ENCODE measurements at places on chromosomes 6 and 20.

- DNase-seq = no peak
Measured at GRCh38 chr6:4675121-4675520, 101.1 kb upstream of the CDYL start.

GRCh38 chr6:5567352-5567751, 306.0 kb downstream of the FARS2 start:
- DNase-seq = no peak

GRCh38 chr6:170294298-170294730, 3.4 kb upstream of the DLL1 start:
- no peak for DNase-seq

DNA sequence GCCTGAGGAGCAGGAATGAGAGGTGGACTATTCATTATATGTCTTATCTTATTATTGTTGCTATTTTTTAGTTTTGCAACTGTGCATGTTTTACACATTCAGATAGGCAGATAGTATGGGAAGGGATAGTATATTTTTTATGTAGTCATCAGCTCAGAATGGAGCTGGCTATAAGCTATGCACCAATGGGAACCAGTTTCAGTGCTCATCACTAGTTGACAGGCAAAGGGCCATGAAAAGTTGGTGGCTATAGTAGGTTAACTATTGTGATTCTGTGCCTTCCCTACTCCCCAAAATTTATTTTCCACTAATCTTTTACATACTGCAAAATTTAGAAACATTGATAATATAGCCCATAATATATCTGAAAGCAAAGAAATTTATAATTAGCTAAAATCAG, 5.3 kb upstream of the UBD start:
- DNase-seq = no peak

GRCh38 chr6:122077603-122078002, 321.8 kb upstream of the HSF2 start:
- DNase-seq = no peak

GRCh38 chr6:114194362-114195026, 148.3 kb downstream of the HS3ST5 start:
- no peak for DNase-seq

- DNase-seq = no peak
Measured at GRCh38 chr6:84779380-84779779, 15.0 kb upstream of the TBX18 start.

- DNase-seq = no peak
Measured at GRCh38 chr6:22271081-22271480, 25.8 kb downstream of the PRL start.

- no peak for DNase-seq
Measured at GRCh38 chr20:43530321-43531090, 23.0 kb downstream of the L3MBTL1 start.

GRCh38 chr6:43178951-43179830, 2.8 kb upstream of the CUL9 start:
- no peak for DNase-seq

- DNase-seq = no peak
Measured at GRCh38 chr6:144593392-144593791, 308.3 kb downstream of the UTRN start.

GRCh38 chr6:39934131-39934757, at the start of gene MOCS1:
MOCS1 (minus strand) TSS chr6:39934462; CDS start chr6:39934417, 45 bp downstream.
- no peak for DNase-seq
